ENCODE measurements at places on chromosomes 1 and 21.
A peak's percentile ranks its signal among the peaks of the same experiment; 100 is the strongest.

DNA sequence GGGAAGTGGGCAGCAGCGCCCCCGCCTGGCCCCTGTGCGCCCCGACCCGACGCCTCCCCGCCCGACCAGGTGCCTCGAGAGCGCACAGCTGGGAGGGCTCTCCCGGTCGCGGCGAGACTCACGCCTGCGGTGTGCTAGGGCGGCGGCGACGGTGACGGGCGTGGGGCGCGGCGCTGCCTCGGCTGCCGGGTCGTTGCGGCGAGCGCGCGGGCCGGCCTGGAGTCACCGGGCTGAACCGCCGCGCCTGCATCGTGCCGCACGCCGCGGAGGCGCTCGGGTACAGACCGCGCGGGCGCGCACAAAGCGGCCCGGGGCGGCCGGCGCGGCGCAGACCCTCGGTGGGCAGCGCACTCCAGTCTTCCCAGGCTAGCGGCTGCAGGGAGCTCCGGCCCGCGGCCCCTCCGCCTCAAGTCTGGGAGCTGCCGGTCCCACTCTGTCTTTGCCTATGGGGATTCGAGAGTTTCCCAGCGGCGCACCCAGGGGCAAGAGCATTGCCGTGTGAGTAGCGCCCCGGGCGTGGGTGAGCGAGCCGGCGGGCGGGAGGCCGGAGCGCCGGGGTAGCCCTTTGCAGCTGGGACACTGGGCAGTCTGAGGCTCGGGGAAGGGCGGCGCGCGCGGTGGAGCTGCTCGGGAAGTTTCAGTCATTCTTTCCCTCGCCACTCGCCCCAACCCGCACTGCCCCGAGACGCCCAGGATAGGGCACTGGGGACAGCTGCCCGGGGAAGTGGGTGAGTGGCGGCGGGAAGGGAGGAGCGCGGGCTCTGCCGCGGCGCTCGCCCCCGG, at the start of gene SLC35F3:
TSS of gene SLC35F3 (plus strand) at position 44 of the 783 bp plus-strand sequence.
- no peak for DNase-seq

DNA sequence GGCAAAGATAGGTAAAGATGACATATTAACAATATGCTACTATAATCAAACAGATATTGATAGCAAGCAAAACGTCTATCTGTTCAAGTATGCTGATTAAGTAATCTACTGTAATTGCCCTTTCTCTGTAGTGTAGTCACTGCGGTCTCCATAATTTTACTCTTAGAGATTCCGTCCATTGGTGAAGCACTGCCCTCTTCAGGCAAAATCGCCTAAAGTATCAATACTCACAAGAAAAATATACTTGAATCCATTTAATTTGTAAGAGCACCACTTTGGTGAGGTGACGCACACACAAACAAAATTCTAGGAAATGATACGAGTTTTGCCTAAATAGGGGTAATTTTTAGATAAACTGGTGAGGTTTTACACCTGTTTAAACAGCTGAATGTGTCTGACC, 434.6 kb upstream of the CHRM3 start:
- DNase-seq: no peak

DNA sequence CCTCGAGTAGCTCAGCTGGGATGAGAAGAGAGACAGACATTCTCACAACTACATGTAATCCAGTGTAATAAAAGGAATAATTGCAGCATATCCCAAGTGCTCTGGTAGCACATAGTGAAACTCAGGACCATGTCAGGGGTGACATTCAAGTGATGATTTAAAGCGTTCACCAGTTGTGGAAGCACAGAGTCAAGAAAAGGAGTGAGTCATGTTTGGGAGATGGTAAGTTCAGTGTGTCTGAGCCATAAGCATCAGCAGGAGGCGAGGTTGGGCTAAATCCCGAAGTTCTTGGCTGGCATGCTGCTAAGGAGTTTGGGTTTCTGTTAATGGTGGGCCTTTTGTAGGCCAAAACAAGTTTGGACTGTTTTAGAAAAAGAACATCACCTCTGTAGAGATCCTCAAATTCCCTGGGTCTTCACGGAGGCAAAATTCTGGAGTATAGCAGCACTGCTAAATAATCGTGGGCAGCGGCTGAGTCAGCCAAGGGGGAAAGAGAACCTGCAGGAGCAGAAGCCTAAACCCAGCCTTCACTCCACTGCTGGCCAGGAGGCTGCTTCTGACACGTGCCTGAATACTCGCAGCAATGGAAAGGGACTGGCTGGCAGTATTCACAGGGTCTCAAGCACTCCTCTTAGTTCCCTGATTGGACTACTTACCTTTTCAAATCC, 7.2 kb upstream of the NHLH1 start:
- DNase-seq: no peak

- no peak for DNase-seq
Measured at GRCh38 chr1:201591981-201592380, 53.1 kb downstream of the NAV1 start.

DNA sequence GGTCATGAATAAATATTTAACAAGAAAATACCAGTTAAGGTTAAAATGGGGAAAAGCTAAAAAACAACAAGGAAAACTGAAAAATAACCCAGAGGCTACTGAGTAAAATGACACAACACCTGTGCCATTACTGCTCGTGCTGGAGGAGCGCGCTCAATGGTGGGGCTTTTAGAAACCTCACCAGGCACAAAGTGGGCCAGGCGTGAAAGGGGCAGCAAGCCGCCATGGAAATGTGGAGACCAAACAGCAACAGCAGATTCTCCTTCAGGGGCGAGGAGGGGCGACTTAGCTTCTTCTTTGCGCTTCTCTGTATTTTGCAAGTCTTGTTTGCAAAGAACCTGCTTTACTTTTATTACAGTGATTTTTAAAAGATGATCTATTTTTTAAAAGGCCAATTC, 18.9 kb upstream of the SPATC1L start:
- no peak for DNase-seq

DNA sequence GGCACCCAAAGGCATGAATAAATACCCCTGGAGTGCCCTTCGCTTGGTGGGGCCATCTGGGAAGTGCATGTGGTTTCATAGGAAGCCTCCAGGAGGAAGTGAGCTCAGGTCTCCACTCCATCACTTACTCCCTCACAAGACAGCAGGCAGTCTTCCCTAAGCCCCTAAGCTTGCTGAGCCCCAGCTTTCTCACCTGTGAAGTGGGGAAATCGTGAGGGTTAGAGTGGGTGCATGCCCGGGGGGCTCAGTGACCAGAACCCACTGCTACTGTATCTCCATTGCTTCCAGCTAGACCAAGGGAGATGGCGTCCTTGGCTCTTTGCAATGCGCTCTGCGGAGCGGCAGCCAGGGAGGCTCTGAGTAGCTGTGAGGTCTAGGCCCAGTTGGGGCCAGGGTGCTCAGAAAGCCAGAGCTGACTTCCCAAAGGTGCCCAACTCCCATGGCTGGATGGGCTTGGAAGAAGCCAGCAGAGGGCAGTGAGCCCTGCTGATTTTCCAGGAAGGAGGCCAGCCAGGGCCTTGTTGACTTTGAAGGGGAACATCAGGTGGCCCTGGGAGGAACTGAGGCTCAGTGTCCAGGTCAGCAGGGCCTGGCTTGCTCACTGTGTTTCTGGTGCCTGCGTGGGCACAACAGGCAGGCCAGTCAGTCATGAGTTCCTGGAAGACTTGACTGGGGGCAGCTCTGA, 27.3 kb downstream of the CDCP2 start:
- DNase-seq: no peak

- DNase-seq: no peak
Measured at GRCh38 chr1:150796374-150796773, 11.7 kb downstream of the CTSK start.

- DNase-seq: no peak
Measured at GRCh38 chr1:30378003-30378596, 345.3 kb downstream of the MATN1 start.

GRCh38 chr1:88773540-88774150, 89.6 kb downstream of the PKN2 start:
- DNase-seq: no peak

GRCh38 chr21:31473685-31474345, 129.8 kb upstream of the TIAM1 start:
- no peak for DNase-seq

DNA sequence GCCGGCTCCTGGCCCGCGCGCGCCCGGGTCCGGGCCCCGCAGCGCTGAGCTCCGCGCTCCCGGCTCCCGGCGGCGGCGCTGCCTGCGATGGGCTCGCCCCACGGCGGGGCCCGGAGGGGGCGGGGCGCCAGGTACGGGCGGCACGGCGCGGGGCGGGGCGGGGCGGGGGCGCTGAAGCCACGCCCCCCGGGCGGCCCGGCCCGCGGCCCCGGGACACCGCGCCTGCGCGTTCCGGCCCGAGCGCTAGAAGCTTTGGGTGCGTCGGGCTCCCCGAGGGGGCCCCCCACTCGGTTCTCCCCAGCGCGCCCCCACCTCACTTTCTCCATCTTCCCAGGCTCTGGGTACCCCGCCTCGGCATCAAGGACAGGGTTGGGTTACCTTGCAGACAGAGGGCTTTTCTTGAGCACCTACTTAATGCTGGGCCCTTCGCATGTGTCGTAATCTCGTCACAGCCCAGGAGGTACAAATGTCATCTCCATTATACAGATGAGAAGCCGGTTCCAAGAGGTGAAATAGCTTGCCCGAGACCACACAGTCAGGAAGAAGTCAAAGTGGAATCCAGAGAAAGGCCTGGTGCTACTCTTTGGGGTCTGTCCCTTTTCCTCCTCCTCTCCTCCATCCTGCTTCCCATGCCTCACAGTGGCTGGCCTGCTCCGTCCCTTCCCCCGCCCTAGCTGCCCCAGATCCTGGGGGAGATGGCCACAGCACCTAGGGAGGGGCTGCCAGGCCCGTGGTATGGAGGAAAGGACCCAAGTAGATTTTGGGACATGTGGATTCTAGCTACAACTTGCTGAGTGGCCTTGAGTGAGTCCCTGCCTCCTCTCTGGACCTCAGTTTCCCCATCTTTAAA, 46.5 kb downstream of the RAP1GAP start:
- no peak for DNase-seq

DNA sequence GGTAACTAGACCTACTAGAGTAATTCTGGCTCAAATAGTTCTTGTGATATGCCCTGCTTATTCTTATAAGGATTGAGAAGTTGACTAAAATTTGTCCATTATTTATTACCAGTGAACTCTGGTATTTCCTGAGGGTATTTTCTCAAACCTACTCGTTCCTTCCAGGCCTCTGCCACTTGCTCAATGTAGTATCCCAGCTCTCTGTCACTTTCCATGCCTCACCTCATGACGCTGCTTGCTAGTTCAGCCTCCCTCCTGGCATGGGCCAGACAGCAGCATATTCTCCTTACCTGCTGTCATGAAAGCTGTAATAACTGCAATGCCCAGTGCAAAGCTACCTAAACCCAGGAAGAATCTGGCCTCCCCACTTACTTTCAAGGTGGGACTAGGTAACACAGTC, 602.9 kb upstream of the ADAMTS5 start:
- DNase-seq: no peak

- no peak for DNase-seq
Measured at GRCh38 chr1:169692756-169693460, 18.5 kb downstream of the SELL start.

GRCh38 chr1:92708368-92708950, 76.4 kb downstream of the EVI5 start:
- no peak for DNase-seq

- DNase-seq: no peak
Measured at GRCh38 chr21:35420656-35421055, 371.6 kb upstream of the RUNX1 start.

DNA sequence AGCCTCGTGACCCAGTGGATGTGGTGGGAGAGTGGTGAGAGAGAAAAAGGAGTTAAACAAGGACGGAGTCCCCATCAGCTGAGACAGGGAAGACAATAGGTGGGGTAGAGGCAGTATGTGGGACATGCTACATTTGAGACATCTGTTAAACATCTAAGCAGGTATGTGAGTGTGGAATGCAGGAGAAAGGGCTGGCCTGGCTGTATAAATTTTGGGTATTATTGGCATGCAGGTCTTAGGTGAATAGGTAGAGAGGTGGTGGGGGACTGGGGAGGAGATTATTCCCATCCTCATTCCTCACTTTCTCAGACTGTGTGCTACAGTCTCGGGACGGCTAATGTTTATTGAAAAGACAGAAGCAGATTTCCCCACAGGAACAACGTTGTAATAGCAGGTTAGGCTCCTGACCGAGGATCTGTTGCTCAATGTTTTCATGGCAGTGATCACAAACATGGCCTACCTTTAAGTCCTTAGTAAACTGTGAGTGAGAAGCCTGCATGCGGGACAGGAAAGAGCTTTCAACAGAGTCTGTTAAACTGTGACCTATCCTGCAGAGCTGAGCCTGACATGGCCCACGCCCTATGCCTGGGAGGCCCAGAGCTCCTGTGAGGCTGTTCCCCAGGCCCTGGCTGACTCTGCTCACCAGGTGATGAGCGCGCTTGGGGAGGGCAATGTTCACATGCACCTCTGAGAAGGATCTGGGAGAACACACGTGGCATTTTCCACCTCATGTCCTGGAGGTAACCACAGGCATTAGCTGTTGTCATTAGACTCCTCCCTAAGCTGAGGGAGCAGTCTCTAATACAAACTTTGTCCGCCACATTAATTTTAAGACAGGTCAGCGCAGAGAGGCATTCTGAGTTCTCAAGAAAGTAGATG, 16.5 kb downstream of the VSIG8 start:
- DNase-seq: no peak

GRCh38 chr21:36835383-36835795, 131.1 kb downstream of the HLCS start:
- no peak for DNase-seq

GRCh38 chr1:55786396-55786795, 571.2 kb upstream of the USP24 start:
- DNase-seq: no peak

DNA sequence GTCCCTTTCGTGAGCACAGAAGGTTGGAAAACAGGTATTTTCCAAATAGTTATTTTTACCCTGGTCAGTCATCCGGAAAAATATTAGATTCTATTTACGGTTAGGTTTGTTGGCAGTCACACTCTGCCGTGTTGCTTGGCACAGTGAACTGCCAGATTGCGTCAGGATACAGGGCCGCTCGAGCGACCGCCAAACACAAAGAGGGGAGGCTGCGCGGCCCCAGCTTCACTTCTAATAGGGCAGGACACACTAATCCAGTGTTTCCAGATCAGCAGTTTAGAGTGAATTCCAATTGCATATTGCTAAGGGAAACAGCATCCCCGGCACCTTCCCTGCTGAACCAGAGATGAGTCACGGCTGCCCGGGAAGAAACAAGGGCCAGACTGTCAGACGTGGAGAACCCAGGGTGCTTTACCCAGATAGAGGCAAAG, 22.9 kb downstream of the UMODL1 start:
- no peak for DNase-seq

GRCh38 chr1:147924813-147925212, 3.4 kb upstream of the GPR89B start:
- no peak for DNase-seq

GRCh38 chr1:97895278-97895677, 25.6 kb downstream of the DPYD start:
- no peak for DNase-seq

- DNase-seq: peak; percentile 29
Measured at GRCh38 chr21:33945652-33946270, 30.2 kb upstream of the ATP5PO start.

- DNase-seq: no peak
Measured at GRCh38 chr1:184388319-184388889, 1.6 kb downstream of the C1orf21 start.

- no peak for DNase-seq
Measured at GRCh38 chr1:42336978-42337377, 1.9 kb upstream of the FOXJ3 start.

- DNase-seq: no peak
Measured at GRCh38 chr1:226589008-226589733, 40.6 kb downstream of the STUM start.

All from AML-193 (cell line).